ENCODE measurements at places on chromosomes 6 and 20.

DNA sequence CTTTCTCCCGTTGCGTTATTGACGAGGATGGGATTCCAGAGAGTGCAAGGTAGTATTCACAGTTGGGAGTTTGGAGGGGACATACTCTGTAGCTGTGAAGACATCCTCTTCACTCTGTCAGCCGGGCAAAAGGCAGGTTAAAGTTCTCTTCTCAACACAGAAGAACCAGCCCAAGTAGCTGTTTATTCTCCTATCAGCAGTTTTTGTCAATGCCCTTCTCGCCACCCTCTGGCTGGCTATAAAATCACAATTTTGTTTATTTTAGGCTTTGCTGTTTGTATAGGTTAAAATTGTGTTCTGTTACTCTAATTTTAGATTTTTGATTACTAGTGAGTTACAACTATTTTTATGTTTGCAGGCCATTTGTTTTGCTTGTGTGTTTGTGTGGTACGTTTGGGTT, 37.9 kb upstream of the MAS1 start:
- DNase-seq: no peak

DNA sequence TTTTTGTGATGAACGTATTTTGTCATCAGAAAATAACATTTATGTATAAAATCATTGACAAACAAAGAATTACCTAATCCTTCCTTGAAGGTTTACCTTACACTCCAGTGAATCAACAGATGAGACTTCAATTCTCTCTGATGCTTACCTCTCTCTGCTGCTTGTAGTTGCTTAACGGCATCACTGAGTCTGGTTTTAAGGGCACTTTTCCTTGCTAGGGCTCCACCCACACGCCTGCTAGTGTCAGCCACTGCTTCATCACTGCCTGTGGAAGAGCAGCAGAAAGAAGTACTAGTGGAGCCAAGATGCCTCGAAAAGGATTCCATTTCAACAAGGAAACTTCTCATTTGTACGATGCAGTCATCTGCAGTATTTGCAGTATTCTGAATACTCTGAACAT, 63.0 kb downstream of the FAM229B start:
- no peak for DNase-seq

DNA sequence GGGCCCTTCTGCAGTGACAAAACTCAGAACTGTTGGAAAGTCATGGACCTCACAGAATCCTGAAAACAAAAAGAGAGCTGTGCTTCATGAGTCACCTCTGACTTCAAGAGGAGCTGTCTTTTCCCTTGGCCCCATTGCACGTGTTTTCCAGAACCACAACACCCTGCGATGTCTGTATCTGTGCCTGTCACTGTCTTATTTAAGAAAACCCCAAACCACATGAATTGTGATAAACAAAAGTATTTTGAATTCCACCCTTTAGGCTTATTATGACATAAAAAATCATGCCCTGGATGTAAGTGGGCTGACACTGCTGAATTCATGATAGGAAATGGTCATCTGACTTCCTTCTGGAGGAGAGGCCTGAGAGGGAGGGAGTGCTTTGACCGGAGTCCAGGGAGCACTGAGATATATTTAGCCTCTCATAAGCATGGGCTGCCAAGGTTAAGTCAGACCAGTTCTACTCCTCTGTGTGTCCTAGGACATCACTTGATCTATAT, 96.4 kb upstream of the DUSP22 start:
- peak; percentile 53 for DNase-seq

DNA sequence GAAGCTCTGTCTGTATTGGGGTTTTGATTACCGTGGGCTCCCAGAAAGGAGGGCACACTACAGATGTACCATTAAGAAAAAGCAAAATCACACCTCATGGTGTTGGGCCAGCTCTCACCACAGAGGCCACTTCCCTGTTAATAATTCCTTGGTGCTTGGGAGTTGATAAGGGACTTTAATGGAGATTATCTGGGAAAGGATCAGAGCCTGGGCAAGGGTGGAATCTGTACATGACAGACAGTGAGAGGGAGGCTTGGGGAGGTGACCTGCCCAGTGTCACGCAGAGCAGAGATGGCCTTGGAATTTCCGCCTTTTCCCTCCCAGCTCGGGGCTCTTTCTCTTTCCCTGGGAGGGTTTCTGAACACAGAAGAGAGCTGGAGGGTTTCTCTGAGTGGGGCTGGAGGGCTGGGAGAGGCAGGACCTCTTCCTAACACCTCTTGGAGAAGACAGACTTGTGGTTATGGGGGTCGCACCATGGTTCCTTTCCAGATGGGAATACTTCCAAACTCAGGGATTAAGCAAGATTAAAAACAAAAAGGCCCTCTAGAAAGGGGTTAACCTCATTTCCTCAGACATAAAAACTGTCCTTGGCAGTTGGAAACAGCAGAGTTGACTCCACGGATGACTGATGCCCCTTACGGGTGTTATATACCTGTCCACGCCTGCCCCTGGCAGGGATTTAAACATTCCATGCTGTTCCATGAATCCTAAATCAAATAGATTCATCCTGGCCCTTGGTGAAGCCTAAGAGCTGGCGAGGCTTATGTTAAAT, 16.8 kb upstream of the KCNK16 start:
- DNase-seq: no peak

DNA sequence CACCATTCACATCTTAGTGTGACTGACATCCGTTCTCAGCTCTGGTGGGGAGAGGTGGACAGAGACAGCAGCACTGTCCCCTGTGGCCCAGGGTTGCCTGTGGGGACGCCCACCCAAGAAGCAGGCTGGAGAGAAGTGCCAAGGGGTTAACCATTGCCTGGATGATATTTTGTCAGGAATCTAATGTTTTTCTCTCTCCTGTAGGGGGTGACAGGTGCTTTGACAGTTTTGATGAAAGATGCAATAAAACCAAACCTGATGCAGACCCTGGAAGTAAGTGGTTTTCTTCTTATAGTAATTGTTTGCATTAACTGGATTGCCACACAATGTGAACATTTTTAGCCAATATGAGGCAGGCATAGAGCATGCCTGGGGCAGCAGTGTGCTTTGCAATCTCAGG, 99.3 kb downstream of the MTHFD1L start:
- DNase-seq: no peak

GRCh38 chr6:3237761-3238662, 10.6 kb upstream of the TUBB2B start:
- no peak for DNase-seq

DNA sequence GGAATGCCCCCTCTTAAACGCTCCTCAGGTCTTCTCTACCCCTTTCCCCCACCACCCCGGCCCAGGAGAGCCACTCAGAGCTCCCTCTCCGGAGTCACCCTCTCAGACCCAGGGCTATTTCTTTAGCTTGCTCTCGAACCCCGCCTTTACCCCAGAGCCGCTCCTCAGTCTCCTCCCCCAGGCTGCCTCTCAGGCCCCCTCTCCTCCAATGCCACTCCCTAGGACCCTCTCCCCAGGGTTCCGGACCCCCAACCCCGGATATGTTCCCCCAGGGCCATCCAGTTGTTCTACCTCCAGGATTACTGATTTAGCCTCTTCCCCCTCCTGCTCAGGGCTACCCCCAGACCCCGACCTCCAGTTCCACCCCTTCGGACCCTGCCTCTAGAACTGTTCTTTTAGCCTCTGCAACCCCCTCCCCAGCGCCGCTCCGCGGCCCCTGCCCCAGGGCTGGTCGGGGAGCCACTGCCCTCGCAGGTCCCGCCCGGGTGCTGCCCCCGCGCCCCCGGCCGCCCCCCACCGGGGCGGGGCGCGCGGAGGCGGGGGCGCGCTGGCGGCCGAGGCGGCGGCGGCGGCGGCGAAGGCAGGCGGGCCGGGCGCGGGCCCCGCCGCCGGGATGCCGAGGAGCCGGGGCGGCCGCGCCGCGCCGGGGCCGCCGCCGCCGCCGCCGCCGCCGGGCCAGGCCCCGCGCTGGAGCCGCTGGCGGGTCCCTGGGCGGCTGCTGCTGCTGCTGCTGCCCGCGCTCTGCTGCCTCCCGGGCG, at the start of gene MMP24:
Gene MMP24 (plus strand): TSS at position 565 of the 758 bp plus-strand sequence. CDS start 49 bp downstream, at position 614.
- no peak for DNase-seq

- DNase-seq: no peak
Measured at GRCh38 chr6:45781890-45782289, 233.8 kb downstream of the CLIC5 start.

GRCh38 chr6:143594647-143595046, 83.1 kb upstream of the PHACTR2 start:
- DNase-seq: no peak

DNA sequence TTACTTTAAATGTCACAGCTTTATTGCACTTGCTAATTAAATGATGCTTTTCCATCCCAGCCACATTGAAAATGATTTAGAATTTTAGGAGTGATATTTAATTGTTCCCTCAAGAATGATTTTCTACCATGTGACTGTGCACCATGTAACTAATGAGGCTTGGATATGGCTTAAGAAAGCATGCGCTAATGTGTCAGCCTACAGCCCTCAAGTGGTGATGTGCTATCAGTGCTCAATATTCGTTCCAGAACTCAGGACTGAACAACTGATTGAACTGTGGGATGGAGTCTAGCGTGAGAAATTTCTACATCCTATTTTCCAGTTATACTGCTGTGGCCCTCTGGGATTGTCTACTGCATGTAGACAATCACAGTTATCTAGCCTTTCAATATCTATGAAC, 71.5 kb downstream of the PKIB start:
- DNase-seq: no peak

- DNase-seq: no peak
Measured at GRCh38 chr6:25178336-25179035, 100.7 kb upstream of the CARMIL1 start.

DNA sequence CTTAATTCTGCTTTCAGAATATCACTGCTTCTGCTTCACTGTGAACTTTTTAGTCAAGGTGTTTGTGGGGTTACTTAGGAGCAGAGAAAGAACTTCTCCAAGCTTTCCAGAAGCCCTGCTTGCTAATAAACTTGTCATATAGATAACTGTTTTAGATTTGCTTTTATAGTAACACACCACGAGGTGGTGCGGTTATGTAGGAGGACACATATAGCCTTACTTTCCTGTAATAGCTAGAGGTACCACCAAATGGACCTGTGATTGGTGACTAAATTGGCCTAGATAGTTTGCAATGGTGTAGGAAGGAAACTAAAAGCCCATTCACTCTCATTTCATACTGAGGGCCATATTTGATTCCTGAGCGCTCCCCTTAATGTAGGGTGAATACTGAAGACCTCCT, 52.3 kb upstream of the BCLAF1 start:
- DNase-seq: no peak

DNA sequence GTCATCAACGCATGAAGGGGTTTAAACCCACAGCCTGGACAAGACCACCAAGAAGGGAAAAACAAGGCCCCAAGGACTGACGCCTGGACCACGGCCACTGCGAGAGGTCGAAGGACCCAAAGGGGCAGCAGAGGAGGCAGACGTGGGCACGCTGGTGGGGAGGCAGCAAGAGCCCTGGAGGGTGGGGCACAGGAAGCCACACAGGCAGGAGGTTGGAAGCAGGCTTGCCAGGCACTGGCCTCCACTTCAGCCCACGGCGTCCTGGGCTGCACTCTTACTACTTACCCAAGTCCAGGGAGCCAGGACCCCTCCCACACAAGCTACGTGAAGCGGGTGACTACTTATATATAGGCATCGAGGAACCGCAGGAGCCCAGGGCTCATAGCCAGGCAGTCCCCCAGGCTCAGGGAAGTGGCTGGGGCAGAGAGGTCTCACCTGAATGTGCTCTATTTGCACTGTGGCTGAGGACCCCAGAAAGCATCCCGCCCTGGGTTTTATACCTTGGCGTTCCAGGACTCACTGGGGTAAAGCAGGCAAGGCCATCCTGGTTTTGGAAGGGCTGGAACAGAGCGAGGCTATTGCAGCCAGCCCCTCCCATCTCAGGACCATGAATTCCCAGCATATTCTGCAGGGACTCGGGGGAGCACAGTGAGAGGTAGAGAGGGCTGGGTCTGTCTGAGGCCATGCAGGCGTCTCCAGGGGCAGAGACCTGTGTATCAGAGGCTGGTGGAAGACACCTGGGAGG, 113.8 kb upstream of the AFDN start:
- DNase-seq: no peak

All from activated CD4-positive, alpha-beta T cell treated with anti-CD3 and anti-CD28 coated beads for 1 hour (primary cell).